ENCODE measurements at places on chromosomes 6 and 20.
A peak's percentile ranks its signal among the peaks of the same experiment; 100 is the strongest.

DNA sequence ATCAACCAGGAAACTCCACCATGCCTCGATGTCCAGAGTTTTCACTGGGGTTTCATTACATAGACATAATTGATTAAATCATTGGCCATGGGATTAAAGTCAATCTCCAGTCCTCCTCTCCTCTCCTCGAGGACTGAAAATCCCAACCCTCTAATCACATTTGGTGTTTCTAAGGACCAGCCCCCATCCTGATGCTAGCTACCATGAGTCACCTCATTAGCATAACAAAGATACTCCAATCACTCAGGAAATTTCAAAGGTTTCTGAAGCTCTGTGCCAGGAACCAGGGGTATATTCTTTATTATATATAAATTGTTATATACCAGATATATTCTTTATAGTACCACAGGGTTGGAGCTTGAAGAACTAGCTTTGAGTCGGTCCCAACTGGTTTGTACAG is 212.9 kb upstream of the PRND start:
- DNase-seq, result no peak

GRCh38 chr20:46898423-46898822 is 3.8 kb downstream of the EYA2 start:
- no peak for DNase-seq

DNA sequence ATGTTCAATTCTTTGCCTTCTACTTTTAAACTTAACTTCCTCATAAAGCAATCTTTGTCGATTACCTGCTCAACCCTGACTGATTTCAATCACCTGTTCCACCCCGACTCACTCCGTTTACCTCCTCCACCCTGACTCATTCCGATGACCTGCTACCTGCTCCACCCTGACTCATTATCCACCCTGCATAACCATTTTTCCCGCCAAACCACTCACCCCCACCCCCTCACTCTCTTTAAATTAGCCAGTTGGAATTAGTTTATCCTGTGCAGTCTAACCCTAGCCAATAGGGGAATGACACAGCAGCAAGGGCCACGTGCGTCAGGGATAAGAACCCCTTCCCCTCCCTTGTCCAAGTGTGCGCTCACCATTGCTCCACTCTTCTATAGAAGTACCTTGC is 56.7 kb upstream of the MRAP2 start:
- DNase-seq, result no peak

DNA sequence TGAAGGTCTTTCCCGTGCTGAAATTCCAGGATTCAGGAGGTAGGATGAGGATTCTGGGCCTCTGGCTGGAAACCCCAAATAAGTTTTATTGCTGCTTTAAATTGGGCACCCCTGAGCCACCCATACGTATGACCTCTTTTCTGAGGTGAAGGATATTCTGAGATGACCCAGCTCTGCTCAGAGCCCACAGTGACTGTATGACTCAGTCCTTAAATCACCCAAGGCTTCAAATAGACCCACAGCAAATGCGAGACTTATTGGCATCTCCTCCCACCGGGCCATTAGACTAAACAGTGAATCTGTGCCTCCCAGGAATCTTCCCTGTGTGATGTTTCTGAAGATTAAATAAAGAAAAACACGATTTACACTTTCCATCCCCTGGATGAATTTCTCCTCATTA is 9.5 kb downstream of the SIRPG start:
- no peak for DNase-seq

DNA sequence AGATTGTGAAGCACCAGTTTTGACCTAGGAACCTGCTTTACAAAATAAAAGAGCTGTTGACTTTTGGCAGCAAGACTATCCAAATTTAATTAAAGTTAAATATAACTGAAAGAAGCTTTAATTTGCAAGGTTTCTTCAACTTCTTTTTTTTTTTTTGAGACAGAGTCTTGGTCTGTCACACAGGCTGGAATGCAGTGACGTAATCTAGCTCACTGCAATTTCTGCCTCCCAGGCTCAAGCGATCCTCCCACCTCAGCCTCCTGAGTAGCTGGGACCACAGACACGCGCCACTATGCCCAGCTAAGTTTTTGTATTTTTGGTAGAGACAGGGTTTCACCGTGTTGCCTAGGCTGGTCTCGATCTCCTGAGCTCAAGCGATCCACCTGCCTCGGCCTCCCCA is 13.7 kb upstream of the CSE1L start:
- no peak for DNase-seq

DNA sequence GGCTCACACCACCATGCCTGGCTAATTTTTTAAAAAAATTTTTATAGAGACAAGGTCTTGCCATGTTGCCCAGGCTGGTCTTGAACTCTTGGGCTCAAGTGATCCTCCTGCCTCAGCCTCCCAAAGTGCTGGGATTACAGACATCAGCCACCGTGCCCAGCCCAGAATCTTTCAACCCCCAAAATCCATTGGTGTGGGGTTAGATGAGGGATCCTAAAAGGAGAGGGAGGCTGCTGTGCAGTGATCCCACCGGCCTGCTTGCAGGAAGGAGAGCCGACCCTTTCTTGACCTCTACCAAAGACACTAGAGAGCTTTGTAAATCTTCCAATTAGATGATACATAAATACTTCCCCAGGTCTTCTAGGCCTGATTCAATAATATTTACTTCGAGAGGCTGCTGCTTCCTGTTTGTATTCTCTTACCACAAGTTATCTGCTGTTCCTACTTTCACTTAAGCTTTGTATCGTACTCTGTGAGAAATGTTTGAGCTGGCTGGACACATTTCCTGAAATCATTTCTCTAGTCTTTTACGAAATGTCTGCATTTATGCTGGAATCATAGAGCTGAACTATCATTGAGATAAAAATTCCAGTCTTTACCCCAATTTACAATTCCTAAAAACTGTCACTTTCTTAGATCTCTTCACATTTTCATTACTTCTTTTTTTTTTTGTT is 49.3 kb upstream of the IER3 start:
- DNase-seq, result no peak

GRCh38 chr6:44245912-44246662 is 814 bp upstream of the HSP90AB1 start:
- peak; percentile 92 for DNase-seq

DNA sequence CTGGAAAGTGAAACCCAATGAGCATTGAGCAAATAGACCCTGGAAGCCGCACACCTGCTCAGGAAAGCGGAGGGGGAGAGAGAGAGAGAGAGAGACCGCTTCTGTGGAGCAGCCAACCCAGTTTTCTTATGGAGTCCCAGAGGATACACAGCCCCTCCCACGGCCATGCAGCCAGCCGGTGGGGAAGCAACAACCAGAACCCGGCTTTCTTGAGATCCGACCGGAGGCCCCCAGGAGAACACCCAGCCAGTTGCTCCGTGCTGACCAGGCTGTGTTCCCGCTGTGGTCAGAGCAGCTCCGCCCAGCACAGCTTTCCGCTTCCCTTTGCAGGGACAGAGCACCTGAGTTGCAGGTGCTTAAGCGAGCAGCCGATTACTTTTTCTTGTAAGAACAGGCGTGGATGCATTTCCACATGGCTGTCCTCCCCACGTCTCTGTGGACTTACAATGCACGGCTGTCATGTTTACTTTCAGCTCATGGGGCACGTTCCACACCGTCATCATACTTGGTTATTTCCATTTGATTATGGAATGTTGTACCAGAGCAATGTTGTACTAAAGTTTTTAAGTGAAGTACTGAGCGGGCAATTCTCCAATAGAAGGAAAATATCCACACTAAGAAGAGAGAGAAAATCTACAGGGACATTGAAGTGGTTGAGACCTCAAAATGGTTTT is 381.9 kb downstream of the THBS2 start:
- DNase-seq, result no peak

- no peak for DNase-seq
Measured at GRCh38 chr20:45300961-45301360, 5.7 kb upstream of the RBPJL start.

DNA sequence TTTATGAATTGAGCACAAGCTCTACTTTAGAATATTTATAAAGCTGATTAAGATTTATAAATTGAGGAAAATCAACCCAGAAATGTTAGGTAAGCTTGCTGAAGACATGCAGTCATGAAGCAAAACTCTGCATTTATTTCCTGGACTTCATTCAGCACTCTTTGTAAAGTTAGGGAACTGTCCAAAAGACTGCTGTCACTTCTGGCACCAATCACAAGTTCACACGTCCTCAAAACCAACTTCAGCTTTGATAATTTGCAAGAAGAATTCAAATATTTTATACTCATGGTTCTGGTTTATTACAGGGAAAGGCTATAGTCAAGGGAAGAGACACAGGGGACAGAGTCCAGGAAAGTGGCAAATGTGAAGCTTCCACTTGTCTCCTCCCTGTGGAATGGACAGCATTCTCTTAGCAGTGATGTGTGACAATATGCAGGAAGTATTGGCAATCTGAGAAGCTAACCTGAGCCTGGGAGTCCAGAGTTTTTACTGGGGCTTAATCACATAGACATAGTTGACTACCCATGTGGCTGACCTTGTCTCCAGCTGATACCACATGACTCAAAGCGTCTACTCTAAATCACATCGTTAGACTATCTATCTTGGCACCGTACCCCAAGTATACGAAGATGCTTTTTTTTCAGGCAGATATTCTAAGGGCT is 85.4 kb downstream of the PPP1R14C start:
- DNase-seq, result no peak

GRCh38 chr6:105810105-105810921 is 275.8 kb upstream of the PRDM1 start:
- DNase-seq, result peak; percentile 23
